B cell (primary cell): ENCODE measurements at places on chromosomes 5 and 9.

GRCh38 chr5:135737701-135738563 lies 96.5 kb upstream of the SLC25A48 start:
- no peak for DNase-seq
- no peak overlapping the region for H3K27ac ChIP-seq
- no peaks in the 10 kb centered on the region for H3K36me3 ChIP-seq

DNA sequence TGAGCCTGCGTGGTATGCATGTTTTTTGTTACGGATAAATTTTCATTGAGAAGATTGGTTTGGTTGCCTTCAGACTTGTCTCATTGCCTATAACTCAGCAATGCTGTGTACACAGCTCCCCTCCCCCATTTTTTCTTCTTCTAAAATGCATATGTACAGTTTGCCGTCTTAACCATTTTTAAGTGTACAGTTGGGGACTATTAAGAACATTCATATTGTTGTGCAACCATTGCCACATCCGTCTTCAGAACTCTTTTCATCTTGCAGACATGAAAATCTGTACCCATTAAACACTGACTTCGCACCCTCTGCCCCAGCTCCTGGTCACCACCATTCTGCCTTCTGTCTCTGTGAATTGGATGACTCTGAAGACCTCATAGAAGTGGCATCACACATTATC lies 6.2 kb downstream of the EXOC3 start:
- no peak overlapping the region for H3K27ac ChIP-seq
- H3K4me3 ChIP-seq, result no peak overlapping the region
- H3K4me1 ChIP-seq, result no peaks in the 10 kb centered on the region
- no peaks in the 10 kb centered on the region for H3K27me3 ChIP-seq
- peaks cover 70% of the 10 kb centered on the region for H3K36me3 ChIP-seq

- H3K36me3 ChIP-seq, result no peaks in the 10 kb centered on the region
- H3K27me3 ChIP-seq, result no peaks in the 10 kb centered on the region
- DNase-seq, result no peak
- no peak overlapping the region for H3K27ac ChIP-seq
Measured at GRCh38 chr5:59833448-59833847, 60.1 kb downstream of the PDE4D start.

DNA sequence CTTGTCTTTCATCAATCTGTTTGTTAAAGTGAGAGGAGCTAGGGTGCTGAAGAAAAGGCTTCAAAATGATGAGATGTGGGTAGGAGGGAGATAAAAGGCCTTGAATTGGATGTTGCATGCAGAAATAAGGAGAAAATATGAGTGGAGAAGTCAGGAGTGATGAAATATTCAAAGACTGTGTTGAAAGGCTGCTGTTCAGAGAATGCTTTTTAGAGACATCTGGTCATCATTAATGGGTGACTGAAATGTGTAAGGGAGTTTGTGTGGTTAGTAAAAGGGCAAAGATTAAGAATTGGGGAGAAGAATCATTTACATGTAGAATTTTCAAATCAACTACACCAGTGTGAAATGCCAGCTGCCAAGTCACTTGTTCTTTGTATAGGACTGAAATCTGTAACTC lies 383.9 kb downstream of the MAT2B start:
- H3K27me3 ChIP-seq, result no peaks in the 10 kb centered on the region
- no peak for DNase-seq
- peaks cover 2% of the 10 kb centered on the region for H3K4me1 ChIP-seq
- no peak overlapping the region for H3K27ac ChIP-seq
- no peaks in the 10 kb centered on the region for H3K36me3 ChIP-seq
- no peak overlapping the region for H3K4me3 ChIP-seq

DNA sequence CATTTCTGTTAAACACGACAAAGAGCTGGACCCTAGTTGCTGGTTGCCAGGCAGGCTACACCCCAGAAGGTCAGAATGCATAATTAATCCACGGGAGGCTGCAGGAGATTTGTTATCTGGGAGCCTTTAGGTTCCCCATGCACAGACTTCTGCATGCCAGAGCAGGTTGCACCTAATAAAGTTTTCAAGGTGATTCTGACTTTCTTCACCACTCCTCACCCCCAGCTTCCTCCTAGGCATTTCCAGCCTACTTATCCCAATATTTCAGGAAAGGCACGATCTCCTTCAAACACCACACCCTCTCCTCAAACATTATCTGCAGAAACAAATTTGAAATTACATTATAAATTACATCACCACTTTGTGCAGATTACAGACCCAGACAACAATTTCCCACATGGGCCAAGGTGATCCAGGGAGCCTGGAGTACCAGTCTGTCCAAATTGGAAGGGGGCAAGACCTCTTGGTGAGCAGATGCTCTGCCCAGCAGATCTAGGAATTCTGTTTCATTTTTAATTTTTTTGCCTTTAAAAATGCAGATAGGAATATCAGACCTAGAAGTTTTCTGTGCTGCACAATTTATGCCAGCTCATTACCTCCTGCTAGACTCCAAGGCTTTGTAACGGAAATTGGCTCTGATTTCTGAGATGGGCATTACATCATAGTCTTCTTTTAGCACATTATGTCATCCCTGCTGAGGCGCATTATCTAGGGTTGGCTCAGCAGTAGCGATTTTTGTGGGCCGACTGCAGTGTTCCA lies 363.4 kb upstream of the SLC30A5 start:
- H3K4me3 ChIP-seq, result no peak overlapping the region
- no peak overlapping the region for H3K27ac ChIP-seq
- H3K36me3 ChIP-seq, result no peaks in the 10 kb centered on the region

- H3K27ac ChIP-seq, result no peak overlapping the region
- no peak overlapping the region for H3K4me3 ChIP-seq
Measured at GRCh38 chr5:38259062-38259808, 876 bp downstream of the EGFLAM start.
